ENCODE measurements at places on chromosomes 4 and X. TPM values are rescaled to one million over a fixed set of nuclear protein-coding genes. Genes with fewer than 3 reads are reported as not detected.

- H3K4me1 ChIP-seq, result no peaks in the 10 kb centered on the region
- no peaks in the 10 kb centered on the region for H3K27me3 ChIP-seq
- H3K36me3 ChIP-seq, result no peaks in the 10 kb centered on the region
- DNase-seq, result no peak
These were observed at the start of gene MAGEC1 for GRCh38 chrX:141903400-141904155. TSS of gene MAGEC1 (plus strand) at chrX:141903894. CDS start at chrX:141905073, 1,179 bp downstream.

DNA sequence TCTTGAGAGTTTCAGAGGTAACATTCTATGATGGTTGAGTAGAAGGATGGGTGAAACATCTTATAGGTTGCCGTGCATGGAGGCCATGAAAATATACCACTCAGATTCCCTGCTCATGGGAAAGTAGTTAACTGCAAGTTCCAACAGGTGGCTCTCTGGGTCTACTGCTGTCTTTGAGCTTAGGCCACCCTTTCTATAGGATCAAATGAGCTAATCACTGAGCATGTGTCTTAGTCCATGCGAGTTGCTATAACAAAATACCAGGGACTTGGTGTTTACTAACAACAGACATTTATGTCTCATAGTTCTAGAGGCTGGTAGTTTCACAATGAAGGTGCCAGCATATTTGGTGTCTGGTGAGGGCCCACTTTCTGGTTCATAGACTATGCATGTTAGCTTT is 144.8 kb upstream of the UNC5C start:
- no peak overlapping the region for H3K4me3 ChIP-seq
- H3K4me1 ChIP-seq, result no peaks in the 10 kb centered on the region
- no peak for DNase-seq

SLIT2 gene
- not detected for total RNA-seq

HSFX2 gene
- not detected for total RNA-seq

- no peak for DNase-seq
- no peaks in the 10 kb centered on the region for H3K27me3 ChIP-seq
- no peak overlapping the region for H3K27ac ChIP-seq
These were observed 18.2 kb downstream of the GLRA3 start for GRCh38 chr4:174810834-174811233.

PABPC1L2A gene
- not detected for total RNA-seq

DNA sequence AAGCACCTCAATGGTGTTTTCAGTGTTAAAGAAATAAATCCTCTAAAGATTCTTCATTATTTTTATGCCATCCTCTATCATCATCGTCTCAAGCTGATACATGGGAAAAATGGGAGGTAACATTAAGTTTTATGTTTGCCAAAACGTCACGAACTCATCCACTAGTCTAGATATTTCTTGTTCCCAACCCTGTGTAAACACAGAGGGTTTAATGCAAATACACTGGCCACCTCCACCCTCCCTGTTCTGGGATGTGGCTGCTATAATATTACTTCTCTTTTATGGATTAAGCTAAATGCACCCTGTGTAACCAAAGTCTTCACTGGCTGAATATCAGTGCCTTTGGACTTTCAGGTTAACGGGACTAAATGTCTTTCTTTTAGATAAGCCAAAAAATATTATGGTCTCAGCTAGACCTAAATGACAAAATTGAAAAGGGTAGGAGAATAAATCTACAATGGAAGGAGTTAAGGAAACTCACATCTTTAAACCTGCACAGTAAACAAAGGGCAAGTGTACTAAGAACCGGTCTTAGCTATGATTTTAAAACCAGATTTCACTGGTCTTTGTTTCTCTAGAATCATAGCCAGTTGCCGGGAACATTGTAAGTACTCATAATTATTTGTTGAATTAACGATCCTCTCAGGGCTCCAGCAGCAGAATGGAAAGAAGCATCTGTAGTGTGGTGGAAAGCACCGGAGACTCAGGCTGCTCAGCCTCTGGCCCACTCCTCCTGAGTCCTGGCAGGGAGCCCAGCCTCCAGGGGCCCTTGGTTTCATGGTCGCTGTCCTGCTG is 103.5 kb upstream of the NOCT start:
- no peaks in the 10 kb centered on the region for H3K36me3 ChIP-seq
- no peak overlapping the region for H3K4me3 ChIP-seq
- no peaks in the 10 kb centered on the region for H3K27me3 ChIP-seq
- H3K27ac ChIP-seq, result no peak overlapping the region
- DNase-seq, result no peak

GRCh38 chr4:6676722-6677558 is 16.7 kb upstream of the S100P start:
- DNase-seq, result no peak
- peaks cover 60% of the 10 kb centered on the region for H3K36me3 ChIP-seq
- H3K27ac ChIP-seq, result peak overlapping the region; percentile 93

GRCh38 chrX:10485326-10485725 is 135.1 kb downstream of the MID1 start:
- no peaks in the 10 kb centered on the region for H3K27me3 ChIP-seq
- no peaks in the 10 kb centered on the region for H3K36me3 ChIP-seq
- no peak for DNase-seq

DNA sequence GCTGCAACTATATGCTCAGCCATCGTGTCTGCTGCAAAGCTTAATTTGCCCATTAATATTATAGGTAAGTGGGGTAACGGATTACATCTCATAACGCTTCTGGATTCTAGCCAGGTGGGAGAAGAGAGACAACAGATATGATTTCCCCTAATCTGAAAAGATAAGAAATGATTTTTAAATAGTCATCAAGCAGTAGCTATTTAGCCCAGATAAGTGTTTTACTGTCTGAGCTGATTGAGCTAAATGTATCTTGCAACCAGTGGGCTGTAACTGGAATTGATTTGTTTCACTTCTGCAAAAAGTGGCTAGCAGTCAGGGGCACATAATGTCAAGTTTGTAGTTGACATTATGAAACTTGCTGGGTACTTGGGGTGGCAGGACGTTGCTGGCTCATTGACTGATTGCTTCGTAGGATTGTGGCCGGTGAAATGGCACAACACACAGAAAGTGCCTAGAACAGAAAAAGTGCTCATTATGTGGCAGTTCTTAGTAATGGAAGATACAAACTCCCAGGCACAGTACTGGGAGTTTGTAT is 18.5 kb downstream of the LAP3 start:
- peaks cover 53% of the 10 kb centered on the region for H3K36me3 ChIP-seq
- no peak overlapping the region for H3K4me3 ChIP-seq
- H3K4me1 ChIP-seq, result peaks cover 8% of the 10 kb centered on the region
- no peaks in the 10 kb centered on the region for H3K27me3 ChIP-seq
- no peak overlapping the region for H3K27ac ChIP-seq

GRCh38 chr4:16909281-16909680 is 10.8 kb upstream of the LDB2 start:
- no peak overlapping the region for H3K27ac ChIP-seq
- no peaks in the 10 kb centered on the region for H3K4me1 ChIP-seq
- no peak for DNase-seq
- H3K27me3 ChIP-seq, result no peaks in the 10 kb centered on the region

DNA sequence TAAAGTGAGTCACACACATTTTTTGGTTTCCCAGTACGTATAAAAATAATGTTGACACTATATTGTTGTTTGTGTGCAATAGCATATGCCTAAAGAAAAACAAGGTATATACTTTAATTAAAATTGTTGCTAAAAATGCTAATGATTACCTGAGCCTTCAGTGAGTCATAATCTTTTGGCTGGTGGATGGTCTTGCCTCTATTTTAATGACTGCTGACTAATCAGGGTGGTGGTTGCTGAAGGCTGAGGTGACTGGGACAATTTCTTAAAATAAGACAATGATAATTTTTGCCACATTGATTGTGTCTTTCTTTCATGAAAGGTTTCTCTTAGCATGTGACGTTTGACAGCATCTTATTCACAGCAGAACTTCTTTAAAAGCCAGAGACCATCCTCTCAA is 21.0 kb upstream of the ANXA10 start:
- no peaks in the 10 kb centered on the region for H3K36me3 ChIP-seq
- H3K27ac ChIP-seq, result no peak overlapping the region
- H3K4me3 ChIP-seq, result no peak overlapping the region
- H3K27me3 ChIP-seq, result no peaks in the 10 kb centered on the region

GRCh38 chr4:138192113-138192512 is 50.0 kb downstream of the SLC7A11 start:
- no peaks in the 10 kb centered on the region for H3K36me3 ChIP-seq
- H3K4me3 ChIP-seq, result no peak overlapping the region

DNA sequence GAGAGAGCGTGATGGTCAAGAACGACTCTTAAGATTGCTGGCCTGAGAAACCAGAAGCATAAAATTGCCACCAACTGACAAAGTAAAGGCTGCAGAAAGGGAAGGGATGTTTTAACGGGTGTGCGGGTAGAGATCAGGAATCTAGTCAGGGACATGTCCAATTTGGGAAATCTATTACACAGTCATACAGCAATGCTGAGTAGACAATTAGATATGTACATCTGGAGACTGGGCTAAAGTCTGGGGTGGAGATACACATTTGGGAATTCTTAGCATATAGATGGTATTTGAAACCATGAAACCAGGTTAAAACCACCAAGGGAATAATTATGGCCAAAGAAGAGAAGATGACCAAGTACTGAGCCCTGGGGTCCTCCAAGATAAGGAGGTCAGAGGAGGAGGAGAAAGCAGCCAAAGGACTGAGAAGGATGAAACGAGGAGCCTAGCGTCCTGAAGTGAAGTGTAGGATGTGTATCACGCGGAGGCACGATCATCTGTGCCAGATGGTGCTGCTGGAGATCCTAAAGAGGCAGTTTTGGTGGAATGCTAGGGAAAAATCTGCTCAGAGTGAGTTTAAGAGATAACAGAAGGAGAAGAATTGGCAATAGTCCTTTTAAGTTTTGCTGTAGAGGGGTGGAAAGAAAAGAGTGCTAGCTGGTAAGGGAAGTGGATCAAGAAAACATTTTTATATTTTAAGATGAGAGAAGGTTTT is 36.5 kb downstream of the SEC24D start:
- no peaks in the 10 kb centered on the region for H3K27me3 ChIP-seq
- H3K4me1 ChIP-seq, result no peaks in the 10 kb centered on the region
- peaks cover 49% of the 10 kb centered on the region for H3K36me3 ChIP-seq
